Hematopoietic multipotent progenitor cell (in vitro differentiated cells): ENCODE measurements at places on chromosomes 16 and 17.

DNA sequence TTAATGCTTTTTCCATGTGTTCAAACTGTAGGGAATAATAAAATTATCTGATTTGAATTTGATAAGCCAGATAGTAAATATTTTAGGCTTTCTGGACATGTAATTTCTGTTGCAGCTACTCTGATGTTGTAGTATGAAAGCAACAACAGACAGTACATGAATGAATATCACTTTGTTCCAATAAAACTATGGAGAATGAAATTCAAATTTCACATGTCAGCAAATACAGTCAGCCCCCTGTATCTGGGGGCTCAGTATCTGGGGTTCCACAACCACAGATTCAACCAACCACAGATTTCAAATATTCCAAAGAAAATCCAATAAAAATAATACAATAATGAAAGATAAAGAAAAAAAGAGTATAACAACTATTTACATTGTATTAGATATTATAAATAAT, 8.2 kb upstream of the CLTC start:
- no peak for DNase-seq

GRCh38 chr16:56777482-56777881, 47.6 kb downstream of the NUP93 start:
- DNase-seq: no peak

DNA sequence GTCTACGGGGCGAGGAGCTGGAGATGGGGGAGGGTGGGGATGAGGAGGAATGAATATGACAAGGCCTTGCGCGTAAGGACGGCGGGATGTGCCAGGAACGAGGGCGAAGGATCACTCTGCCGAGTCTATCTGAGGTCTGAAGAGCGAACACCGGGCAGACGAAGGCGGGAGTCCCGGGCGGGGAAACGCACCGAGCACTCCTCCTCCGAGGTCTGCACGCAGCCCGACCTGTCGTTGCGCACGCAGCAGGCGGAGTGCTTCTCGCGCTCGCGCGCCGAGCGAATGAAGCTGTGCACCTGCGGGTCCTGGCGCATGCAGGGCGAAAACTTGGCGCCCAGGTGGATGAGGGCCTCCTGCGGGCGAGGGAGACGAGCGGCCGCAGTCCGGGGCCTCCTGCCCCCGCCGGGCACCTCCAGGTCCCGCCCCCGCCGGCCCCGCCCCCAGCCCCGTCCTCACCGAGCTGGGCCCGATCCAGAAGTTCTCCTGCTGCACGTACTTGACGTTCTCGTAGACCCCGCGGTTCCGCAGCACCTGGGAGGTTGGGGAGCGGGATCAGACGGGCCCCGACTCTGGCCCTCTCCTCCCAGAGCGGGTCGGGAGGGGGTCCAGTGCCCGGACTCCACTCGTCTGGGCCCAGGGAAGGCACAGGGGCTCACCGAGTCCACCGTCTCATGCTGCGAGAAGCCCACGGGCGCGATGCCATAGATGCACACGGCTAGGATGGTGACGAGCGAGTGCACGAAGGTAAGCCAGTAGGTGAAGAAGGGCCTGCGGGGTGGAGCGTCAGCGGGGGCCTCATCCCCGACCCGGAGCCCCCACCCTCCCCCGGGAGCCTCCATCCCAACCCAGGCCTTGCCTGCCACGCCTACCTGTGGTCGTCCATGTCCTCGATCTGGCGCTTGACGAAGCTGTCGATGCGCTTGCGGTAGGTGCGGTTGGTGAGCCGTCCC, 7.6 kb downstream of the SNRNP25 start:
- DNase-seq: no peak

- DNase-seq: no peak
Observed at GRCh38 chr17:32302860-32303649, 37.4 kb downstream of the RHBDL3 start.

GRCh38 chr16:28837672-28838557, 8.2 kb downstream of the TUFM start:
- DNase-seq: no peak

DNA sequence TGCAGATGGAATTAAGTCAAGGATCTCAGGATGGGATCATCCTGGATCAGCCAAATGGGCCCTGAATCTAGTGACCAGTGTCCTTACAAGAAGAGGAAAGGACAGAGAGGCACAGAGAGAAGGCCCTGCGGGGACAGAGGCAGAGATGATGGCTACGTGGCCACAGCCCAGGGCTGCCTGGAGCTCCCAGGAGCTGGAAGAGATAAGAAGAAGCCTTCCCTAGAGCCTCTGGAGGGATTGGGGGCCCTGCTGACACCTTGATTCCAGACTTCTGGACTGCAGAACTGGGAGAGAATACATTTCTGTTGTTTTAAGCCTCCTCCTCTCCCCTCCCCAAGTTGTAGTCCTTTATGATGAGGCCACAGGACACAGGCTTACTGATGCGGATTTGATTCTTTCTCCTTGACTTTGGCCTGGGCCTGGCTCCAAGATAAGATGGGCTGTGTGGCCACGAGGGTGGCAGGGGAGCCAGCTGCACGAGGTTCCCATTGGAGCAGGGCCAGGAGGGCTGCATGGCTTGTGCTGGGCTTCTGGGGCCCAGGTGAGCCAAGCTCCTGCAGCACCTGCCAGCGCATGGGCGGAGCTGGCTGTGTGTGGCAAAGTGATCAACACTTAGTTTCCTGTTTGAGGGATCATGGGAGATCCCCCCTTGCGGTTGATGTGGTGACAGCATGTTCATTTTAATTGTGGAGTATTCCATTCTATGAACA, 146.1 kb downstream of the IRF8 start:
- peak; percentile 37 for DNase-seq

DNA sequence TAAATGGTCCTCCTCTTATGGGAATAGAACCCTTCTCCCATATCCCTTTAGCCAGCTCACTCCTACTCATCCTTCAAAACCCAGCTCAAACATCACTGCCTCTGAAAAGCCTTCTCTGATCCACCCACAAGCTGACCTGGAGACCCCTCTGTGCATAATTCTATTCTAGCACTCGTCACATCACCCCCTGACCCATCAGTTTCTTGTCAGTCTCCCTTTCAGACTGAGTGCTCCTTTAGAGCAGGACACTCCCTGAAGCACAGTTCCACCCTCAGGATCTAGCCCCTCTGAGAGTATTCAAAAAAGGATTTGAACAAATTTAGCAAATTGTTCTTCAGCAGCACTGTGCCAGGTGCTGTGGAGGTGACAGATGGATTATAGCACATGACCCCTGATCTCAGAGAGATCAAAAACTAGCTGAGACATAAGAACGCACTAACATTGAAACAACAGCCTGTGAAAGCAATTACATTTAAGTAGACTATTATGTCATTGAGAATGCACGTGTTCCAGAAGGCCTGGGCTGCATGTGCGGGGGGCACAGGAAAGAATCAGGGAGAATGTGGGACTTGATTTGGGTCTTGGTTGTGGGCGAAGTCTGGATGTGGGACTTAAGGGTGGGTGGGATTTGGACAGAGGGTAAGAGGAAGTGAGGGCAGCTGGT, 43.5 kb downstream of the MRPS23 start:
- no peak for DNase-seq

GRCh38 chr17:34672176-34672785, 92.9 kb downstream of the TMEM132E start:
- DNase-seq: no peak

DNA sequence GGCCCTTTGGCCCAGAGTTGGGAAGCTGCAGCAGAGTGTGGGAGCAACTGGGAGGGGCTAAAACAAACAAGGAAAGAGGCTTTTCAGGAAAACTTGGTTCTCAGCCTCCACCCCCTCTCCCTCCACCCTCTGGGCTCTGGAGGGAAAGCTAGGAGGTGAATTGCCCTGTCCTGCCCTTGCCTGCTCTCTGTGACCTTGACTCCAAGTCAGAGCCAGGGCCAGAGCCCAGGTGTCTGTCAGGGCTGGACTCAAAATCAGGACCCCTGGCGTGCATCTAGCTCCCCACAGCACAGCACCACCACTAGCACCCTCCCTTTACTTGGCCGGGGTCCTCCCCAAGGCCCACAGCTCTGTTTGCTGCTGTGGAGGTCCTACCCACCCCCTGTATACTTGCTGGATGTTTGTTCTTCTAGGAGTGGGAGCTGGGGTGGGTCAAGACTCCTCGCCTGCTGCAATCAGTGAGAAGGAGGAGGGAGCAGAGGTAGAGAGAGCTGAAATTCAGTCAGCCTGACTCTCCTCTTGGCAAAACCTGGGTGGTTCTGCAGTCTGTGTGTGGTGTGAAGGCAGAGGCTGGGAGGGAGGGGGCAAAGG, 2.8 kb upstream of the NR1D1 start:
- no peak for DNase-seq

- no peak for DNase-seq
Observed at GRCh38 chr16:4936181-4936990, 562 bp downstream of the PPL start.

DNA sequence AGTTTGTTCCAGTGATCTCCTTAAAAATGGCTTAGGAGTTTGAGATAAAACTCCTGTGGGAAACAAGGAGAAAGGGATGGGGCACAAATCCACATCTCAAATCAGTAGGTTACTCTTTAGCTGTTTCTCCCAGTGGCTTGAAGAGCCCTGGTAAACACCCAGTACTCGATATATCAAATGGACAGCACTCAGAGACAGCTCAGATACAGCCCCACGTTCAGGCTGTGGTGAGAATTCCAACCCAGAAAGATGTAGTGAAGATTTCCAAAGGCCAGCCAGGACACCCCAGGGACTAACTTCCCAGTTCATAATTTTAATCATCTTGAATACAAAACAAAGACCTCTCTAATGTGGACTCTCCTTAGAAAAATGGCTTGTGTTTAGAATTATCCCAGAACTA, 6.4 kb upstream of the VEZF1 start:
- no peak for DNase-seq

DNA sequence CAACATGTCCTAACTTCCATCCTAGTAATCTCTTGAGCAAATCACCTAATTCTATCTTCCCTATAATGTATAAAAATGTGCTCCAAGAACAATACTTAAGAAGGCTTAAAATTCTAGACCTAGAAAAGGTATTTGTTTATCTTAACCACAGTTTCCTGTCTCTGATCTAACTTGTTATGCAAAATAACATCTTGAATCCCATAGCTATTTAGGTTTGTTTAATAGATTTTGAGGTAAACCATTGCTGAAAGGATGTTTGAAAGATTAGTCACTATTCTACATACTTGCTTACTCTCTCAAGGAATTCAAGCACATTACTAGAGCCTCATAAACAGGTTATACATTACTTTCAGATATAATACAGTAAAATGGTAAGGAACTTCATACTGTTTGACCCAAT, 13.0 kb downstream of the CA10 start:
- DNase-seq: no peak

DNA sequence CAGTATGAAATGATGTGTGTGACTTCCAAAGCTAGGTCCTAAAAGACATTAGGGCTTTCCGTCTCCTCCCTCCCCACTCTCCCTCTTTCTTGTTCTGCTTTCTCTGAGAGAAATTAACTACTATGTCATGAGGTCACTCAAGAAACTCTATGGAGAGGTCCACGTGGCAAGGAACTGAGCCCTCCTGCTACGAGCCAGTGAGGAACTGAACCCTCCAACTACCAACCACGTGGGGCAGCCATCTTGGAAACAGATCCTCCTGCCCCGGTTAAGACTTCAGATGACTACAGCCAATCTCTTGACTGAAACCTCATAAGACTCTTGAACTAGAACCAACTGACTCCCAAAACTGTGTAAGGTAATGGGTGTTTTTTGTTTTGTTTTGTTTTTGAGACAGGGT, 4.2 kb upstream of the ALOX15 start:
- DNase-seq: no peak

GRCh38 chr17:56577843-56578204, 15.7 kb upstream of the NOG start:
- DNase-seq: no peak

DNA sequence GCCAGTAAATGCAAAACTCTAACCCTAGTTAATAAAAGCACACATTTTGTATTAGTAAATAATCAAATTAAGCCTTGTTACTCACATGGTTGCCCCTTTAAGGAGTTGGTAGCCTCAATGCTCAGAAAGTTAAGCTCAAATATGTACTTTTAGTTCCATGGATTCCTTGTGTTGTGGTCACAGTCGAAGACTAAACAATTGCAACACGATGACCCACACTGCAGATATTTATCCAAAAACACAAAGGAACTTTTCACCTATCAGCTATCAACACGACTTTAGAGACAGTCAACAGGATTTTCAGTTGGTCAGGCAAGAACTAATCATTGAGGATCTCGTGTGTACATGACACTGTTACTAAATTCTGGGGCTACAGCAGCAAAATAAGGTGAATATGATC, 47.4 kb upstream of the NUDT7 start:
- no peak for DNase-seq

DNA sequence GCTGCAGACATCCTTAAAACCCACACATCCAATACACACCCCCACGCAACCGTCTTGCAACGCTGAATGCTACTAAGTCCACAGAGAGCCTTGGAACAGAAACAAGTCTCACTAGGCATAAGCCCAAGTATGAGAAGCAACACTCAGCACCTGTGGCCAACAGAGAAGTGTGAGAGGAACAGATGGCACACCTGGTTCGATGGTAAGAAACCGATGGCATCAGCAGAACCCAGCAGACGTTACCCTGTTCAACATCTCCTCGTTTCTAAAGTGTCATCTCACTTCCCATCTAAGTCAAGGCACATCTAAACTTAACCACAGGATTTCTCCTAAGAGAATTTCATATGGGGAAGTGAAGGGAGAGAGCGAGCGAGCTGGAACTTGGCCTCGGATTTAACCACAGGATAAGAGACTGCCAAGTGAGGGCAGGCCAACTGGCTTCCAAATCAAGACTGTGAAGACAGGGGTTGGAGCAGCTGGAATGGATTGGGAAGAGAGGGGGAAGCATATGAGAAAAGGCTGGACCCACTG, 41.0 kb downstream of the NXPH3 start:
- DNase-seq: no peak

DNA sequence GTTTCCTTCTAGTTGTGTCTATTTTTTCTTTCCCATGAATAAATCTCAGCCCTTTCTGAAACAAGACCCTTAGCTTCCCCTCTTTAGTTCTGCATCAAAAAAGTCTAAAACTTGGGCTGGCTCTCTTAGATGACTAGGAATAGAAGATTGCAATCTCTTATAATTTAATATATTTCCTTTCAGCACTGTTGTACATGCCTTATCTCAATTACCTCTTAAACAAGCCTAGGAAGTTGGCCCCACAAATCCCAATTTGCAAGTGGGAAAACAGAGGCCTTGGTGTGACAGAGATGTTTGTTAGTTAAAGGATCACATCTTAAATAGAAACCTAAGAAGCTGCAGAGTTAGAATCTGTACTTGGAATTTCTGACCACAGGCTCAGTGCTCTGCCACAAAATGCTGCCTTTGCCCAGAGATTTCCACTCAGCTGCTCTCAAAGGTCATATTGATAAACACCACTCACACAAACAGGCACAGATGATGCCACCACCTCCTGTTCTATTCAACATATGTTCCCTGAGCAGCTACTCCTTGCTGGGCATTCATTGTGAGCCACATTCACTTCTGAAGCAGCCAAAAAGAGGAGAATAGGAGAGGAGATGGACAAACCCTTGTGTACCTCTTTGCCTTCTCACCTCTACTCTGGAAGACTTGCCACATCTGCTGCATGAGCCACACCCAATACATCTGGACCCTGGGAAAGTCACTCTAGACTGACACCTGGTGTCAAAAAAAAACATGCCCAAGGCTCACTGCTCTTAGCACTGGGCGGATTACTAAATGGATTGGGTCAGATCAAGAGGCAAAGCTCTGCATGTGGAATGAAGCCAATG, 5.5 kb downstream of the CCDC182 start:
- no peak for DNase-seq
